Stimulated activated CD8-positive, alpha-beta memory T cell treated with anti-CD3 and anti-CD28 coated beads, Interleukin-7, amount 100 ng/mL, for 48 hours (primary cell): ENCODE measurements at places on chromosomes 2 and 18.

DNA sequence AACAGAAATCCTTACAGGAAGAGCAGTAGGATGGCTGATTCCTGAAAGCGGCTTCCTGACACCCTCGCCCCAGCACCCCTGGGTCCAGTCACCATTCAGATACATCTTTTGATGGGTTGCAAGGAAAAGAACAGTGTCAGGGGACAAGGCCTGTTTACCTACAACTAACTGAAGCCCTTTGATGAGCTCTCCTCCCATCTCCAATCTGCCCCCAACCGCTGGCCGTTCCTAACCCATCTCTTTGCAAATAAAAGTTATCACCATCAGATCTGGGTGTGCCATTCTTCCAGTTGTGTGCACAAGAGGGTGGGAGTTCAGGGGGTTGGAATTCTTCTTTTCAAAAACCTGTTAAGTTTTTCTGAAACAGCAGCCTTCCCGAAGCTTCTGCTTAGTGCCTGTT, 48.9 kb downstream of the ARL4C start:
- DNase-seq: no peak

DNA sequence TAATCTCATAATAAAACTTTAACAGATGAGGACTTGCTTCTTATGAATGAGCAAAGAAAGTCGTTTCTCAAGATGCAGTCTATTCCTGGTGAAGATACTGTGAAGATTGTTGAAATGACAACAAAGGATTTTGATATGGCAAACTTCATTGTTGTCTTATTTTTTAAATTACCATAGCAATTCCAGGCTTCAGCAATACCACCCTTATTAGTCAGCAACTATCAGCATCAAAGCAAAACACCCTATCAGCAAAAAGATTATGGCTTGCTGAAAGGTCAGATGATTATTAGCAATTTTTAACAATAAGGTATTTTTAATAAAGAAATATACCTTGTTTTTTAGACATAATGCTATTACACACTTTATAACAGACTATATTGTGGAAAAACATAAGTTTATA, 88.3 kb downstream of the COL5A2 start:
- no peak for DNase-seq

- no peak for DNase-seq
These were observed at the start of gene RNF152 for GRCh38 chr18:61892683-61893308. RNF152 (minus strand) TSS chr18:61893007; CDS start chr18:61816463, 76,544 bp downstream.

- DNase-seq: no peak
These were observed 180.4 kb downstream of the TRIB2 start for GRCh38 chr2:12897181-12897580.

DNA sequence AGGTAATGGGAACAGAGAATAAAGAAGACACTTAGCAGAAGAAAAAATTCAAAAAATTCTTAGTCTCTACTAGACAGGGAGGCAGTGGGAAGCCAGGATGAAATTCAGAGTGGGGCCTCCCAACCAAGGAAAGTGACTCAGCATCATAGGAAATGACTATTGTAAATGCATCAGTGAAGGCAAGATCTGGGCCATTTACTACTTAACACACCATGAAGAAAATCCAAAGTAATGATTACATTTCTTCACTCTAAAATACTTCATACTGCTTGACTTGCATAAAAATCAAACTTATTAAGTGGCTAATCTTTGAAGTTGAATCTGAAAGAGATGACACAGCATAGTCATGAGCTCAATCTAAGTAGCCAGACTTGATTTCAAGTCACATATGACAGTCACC, 405.8 kb upstream of the SLC39A10 start:
- no peak for DNase-seq

DNA sequence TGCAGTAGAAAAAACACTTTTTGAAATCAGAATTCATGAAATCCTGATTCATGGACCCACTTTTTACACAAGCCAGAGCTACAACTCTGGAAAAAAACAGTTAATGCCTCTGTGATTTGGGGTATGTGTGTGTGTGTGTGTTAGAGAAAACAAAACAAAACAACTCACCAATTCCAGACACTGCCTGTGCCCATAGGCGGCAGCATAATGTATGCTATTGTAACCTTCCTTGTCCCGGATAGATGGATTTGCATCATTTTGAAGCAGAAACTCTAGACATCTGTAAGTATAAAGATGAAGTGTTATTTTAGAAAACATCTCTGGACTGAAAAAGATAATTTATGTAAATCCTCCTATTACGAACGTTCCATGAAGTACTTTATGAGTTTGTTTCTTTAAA, 152.0 kb upstream of the PGAP1 start:
- DNase-seq: no peak

GRCh38 chr2:189982780-189983394, 79.6 kb downstream of the MSTN start:
- DNase-seq: no peak

- DNase-seq: no peak
These were observed 155.6 kb downstream of the SETBP1 start for GRCh38 chr18:44836263-44836662.

GRCh38 chr2:225379856-225380255, 19.7 kb upstream of the NYAP2 start:
- DNase-seq: no peak

GRCh38 chr2:43209204-43209717, 17.1 kb downstream of the ZFP36L2 start:
- DNase-seq: no peak

- no peak for DNase-seq
These were observed 10.7 kb downstream of the BABAM2 start for GRCh38 chr2:27901234-27901633.

DNA sequence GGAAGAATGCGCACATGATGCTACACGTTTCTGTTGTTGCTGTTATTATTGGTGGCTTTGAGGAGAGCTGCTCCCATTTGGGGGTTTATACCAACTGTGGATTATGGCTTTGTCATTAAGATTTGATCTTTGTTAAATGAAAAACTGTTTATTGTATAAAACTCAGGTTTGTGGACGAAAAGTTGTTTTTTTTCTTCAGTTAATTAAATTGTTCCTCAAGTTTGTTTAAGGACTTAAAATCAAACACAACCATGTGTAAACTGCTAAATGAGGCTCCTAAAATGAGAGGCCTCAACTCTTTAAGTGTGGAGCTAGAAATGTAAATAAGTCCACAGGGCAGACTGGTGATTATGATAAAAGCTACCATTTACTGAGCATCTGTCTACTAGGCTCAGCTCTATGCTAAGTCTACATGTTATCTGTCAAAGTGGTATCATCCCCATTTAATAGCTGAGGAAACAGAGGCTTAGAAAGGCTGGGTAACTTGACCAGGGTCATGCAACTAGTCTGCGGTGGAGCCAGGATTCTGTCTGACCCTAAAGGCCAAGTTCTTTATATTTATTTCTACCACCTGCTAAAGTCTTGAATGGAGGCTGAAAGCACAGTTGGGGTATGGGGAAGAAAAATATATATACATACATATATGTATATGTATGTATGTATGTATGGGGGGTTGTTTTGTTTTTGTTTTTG, 4.1 kb downstream of the MYCN start:
- DNase-seq: no peak

DNA sequence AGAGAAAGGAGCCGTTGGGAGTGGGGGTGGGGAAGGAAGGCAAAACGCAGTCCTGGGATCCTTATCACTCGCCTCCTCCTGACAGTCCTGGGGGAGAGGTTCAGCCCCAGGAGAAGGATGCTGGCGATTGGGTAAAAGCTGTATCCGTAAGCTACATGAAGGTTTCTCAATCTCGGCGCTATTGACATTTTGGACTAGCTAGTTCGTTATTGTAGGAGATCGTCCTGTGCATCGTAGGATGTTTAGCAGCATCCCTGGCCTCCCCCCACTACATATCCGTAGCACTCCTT, 511 bp upstream of the TP53I3 start:
- DNase-seq: no peak

GRCh38 chr2:210267698-210268097, 42.5 kb upstream of the ACADL start:
- no peak for DNase-seq

GRCh38 chr18:45275367-45276113, 339.7 kb upstream of the SLC14A2 start:
- DNase-seq: no peak

DNA sequence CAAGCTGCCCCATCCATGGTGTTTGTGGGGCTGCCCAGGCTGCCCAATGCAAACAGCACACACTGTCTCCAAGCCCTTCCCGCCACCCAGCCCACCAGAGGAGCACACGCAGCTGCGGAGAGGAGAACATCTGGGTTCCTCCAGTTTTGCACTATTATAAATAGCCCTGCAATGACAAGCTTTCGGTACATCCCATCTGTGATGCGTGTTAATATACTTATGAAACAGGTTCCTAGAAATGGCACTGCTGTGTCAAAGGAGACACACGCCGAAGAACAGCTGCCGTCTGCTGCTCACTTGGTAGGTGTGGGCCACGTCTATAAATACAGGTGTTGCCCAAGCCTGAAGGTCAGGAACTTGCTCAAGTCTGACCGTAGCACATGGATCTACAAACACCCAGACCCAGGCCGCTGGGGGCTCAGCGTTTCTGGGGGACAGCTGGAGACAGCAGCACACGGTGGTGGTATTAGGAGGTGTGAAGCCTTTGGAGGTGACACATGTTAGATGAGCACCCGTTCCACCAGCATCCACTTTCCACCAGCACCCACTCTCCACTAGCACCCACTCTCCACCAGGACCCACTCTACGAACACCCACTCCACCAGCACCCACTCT, 34.3 kb downstream of the PXDN start:
- DNase-seq: no peak

- DNase-seq: no peak
These were observed 2.1 kb downstream of the BCL2L11 start for GRCh38 chr2:111122631-111123421.

DNA sequence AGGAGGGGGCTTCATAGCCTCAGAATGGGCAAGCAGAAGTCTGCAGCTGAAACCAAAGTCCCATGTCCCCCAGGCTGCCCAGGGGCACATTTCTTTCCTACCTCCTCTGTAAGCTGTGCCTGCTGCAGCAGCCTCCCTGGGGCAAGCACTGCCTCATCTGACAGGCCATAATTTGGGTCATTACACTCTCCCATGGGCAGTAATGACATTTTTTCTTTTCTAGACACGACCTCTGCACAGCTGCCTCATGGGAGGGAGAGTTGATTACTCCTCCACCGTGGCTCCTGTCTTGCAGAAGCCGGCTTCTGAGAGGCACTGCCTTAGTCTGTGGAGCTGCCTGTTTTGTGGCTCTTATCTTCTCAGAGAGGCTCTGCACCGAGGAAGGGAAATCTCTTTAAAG, 268.9 kb downstream of the TDRD15 start:
- DNase-seq: no peak

GRCh38 chr2:48527226-48527885, 2.6 kb upstream of the STON1 start:
- no peak for DNase-seq

DNA sequence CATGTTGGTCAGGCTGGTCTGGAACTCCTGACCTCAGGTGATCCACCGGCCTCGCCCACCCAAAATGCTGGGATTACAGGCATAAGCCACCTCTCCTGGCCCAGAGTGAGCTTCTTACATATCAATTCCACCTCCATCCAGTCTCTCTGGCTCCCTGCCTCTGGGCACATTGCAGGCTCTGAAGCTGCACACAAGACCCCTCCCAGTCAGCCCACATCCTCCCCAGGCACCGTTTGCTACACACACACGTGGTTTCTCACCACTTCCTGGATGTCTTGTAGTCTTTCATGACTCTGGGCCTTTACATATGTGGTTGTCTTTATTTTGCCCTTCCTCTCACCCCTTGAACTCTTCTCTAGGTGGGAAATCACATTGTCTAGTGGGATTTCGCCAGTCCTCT, 64.0 kb upstream of the CABLES1 start:
- peak; percentile 70 for DNase-seq

DNA sequence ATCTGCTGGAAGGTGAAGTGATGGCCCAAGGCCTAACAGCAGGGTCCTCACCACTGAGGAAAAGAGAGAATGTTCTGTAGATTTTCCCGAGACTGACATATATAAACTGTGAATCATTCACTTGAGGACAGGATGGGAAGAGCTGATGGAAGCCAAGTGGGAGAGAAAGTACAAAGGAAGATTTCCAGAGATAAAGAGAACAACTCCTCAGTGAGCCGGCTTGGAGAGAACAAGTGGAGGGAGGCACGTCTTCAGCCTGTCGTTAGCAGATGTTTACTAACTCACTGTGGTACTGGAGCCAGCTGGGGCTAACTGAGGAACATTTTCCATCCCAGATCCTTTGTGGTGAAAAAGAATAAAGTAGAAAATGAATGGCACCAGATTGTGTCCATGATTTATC, 552.9 kb upstream of the TNP1 start:
- no peak for DNase-seq

- peak; percentile 20 for DNase-seq
These were observed 61.3 kb upstream of the RAPGEF4 start for GRCh38 chr2:172674034-172674967.

DNA sequence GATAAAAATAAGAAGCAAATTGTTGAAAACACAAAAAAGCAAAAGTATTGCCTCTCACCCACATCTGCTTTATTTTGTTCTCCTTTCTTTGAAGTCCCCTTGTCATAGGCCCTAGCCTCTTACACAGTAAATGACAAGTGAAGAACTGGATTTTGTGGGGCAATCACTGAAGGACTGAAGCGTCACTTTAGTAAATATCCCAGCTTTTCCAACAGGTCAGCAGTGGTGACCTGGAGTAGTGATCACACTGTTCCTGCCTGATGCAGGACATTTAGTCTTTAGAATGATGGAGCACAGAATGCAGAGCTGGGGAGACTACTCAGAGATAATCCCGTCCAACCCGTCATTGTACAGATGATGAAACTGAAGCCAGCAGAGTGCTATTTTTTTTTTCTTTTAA, 28.1 kb upstream of the TDRD15 start:
- DNase-seq: no peak

DNA sequence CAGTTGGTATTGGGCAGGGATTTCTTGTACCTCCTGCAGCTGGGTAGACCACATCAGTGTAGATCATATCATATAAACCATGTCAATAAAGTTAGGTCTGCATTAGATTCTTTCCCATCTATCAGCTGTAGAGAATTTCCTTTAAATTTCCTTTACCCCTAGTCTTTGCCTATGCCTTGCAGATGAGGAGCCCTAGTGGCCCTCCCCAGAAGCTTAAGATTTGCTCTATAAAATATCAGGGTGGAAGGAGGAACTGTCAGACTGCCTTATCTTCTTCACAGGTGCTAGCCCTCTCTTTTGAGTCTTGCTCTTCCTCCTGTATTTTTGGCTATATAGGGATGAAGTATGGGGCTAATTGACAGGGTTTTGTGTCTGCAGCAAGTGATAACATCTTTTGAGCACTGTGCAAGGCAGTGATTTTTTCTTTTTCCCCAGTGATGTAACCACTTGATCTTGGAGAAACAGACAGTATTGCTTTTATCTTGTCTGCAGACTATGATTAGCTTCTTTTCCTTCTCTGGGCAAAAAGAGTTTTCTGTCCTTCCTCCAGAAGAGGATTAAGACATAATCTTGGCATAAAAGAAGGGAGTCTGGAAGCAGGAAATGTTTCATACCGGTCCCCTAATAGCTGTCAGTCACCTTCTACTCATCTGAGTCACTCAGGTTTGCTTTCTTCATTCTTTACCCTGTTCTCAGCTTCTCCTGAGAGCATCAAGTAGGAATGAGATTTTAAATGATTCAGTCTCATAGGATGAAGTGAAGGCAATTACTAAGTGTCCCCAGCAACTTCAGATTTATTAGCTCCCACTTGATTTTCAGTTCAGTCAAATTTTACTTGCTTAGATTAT, 286.4 kb downstream of the CDH19 start:
- no peak for DNase-seq
